ENCODE measurements at places on chromosomes 11 and 22.

GRCh38 chr11:2812371-2812991 is 73.1 kb downstream of the CDKN1C start:
- no peak for DNase-seq

DNA sequence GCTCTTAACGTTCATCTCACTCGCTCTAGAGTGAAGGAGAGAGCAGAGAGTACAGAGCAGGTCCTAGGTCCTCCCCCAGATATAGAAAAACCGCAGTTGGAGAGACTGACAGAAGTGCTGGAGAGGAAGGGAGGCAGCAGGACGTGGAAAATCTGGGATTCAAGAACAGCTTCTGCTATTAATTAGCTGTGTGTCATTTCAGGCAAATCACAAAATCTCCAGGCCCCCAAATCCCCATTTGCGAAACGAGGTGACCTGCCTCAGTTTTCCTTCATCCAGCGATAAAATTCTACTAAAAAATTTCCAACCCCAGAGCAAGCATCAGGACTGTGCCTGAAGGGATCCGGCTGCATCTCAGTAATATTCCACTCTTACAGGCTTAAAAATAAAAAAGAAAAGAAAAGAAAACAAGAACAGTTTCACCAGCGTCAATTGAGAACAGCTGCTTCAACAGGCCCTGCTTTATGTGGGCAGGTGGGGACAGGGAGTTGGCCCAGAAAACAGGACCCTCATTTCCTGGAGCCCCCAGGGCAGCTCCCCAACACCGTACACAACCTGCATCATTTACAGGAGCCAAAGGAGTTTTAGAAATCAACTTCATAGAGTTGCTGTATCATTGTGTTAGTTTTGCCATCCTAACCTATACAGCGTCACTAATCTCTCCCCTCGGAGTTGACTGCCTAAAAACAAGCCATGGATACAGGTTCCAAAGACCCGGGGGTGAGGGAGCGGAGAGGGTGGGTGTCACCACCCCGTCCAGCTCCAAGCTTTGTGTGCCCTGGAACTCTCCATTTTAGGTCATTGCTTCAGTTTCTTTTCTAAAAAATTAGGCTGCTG is 2.3 kb upstream of the MALAT1 start:
- DNase-seq = no peak

DNA sequence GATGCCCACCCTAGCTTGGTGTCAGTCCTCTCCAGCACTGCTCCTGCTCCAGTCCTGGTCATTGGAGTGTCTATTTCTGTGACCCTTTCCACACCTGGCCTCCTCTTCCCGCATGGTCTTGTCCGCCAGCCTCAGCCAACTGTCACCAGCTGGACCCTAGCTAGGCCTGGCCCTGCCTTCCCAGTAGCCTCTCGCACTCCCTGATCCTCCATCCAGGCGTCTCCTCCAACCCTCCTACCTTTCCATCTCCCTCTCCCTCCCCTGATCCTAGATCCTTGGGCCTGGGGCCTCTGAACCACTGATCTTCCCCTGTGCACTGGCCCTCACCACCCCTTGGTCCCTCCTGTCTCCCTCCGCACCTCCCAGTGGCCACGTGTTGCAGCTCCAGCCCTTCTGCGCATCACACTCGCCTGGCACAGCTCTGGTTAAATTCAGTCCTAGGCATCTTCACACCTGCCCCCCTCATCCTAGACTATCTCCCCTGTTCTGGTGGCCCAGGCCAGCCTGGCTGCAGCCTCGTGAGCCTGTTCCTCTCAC is 9.9 kb downstream of the SYNGR1 start:
- DNase-seq = no peak

- no peak for DNase-seq
Measured at GRCh38 chr11:100689141-100689540, 2.1 kb downstream of the ARHGAP42 start.

DNA sequence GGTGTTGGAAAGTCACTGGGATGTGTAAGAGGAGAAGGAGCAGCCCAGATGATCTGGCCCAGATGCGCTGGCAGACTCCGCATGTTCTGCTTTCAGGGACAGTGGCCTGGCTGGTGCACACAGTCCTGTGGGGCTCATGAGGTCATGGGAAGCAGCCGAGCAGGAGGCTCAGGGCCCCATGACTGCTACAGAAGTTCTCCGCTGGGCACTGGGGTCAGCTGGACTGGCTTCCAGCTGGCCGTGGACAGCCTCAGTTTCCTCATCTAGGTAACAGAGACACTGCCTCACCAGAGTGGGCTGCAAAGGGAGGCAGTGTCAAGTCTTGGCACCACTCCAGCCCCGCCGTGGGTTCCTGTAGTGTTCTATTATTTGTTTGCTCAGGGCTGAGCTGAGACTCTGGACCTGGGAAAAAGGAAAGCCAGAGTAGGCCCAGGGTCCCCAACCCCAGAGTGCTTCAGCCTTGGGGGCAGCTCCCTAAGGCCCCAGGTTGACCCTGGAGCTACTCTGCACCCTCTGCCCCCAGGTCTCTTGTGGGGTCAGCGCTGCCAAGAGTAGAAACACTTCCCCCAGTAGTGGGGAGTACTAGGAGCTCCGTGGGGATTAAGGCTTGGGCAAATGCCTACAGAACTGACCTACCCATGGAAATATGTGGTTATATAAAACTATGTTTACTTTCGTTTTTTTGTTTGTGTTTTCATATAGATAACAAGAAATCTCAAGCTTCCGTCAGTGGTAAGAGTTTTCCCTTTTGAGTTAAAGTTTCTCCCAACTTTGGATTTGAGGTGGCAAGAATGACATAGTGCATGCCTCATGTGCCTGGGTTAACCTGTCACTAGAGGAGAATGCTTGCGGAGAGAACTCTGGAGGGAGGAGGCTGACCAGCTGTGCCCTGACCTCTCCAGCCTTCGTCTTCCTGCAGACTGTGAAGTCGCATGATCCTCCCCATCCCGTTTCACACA is 45.3 kb downstream of the MED15 start:
- no peak for DNase-seq

- no peak for DNase-seq
Measured at GRCh38 chr11:12276356-12276755, 101.0 kb upstream of the PARVA start.

DNA sequence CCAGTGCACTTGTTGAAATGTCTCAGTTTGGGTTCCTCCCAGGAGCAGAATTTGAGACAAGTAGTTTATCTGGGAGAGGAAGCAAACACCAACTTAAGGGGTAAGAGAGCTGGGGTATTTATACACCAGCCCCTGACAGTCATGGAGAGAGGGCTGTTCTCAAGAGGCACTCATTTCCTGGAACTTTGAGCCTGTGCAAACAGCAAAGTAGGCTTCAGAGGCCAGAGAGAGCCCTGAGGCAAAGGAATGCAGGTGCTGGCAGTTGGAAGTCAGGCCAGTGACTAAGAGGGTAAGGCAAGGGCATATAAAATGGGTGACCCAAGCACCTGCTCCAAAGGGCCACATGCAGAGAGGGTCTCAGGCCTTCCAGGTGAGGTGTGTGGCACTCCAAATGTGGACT is 16.1 kb downstream of the MS4A18 start:
- no peak for DNase-seq

DNA sequence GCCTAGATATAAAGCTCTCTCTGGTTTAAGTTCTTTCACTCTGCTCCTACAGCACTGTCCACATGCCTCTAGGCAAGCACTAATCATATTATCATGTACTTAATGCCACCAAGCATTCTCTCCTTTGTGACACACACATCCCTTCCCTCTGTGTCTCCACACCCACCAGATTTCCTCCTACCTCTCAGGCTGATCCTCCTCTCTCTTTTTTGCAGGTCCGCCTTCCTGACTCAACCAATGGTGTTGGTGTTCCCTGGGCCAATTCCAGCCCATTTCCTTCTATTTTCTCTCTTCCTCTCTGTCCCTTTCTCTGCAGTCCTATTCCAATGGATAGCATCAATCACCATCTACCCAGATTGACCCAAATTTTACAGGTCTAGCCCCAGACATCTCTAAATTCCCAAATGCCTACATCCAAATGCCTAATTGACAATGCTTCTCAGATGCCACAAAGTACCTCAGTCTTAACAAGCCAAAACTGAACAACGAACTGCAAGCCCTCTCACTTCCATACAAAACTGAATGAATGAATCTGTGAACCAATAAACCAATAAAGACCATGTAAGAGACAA is 504 bp upstream of the ZNF215 start:
- no peak for DNase-seq

DNA sequence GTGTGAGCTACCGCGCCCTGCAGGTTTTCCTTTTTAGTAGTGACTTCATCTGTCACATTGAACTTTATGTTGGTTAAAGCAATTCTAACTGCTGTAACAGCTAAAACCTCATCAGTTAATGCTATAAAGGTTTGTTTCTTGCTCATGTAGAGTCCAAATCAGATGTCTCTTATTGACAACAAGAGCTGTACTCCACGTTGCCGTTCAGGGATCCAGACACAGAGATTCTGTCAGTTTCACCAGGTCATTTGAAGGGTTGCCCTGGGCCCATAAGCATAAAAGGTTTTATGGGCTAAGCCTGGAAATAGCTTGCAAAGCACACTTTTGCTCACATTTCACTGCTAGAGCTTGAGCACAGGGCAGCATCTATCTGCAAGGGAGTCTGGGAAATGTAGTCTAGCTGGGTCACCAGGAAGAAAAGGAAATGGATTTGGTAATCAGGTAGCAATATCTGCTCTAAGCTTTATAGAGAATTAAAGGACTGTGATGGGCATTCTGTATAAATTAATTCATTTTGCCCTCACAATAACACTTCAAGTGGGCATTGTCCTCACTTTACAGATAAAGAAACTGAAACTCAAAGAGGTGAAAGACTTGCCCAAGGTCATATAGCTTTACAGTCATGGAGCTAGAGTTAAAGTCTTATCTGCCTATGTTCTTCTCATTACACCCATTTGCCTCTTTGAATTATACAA is 25.2 kb upstream of the PTPRJ start:
- no peak for DNase-seq

DNA sequence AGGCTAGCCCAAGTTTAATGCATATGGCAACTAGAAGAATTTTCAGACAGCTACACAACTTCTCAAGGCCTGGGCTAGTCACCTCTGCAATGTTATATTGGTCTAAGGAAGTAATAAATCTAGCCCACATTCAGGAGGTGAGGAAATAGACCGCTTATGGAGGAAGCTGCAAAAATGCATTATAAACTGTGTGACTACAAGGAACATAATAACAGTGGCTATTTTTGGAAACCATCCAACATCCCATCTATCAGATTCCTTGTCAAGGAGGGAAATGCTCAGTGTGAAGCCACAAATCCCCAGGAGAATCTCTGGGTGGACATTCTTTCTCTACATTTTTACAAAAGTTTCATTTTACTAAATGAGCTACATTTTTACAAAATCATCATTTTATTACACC is 76.1 kb downstream of the BBOX1 start:
- no peak for DNase-seq

- DNase-seq = no peak
Measured at GRCh38 chr22:47476231-47476630, 713.8 kb downstream of the TBC1D22A start.

DNA sequence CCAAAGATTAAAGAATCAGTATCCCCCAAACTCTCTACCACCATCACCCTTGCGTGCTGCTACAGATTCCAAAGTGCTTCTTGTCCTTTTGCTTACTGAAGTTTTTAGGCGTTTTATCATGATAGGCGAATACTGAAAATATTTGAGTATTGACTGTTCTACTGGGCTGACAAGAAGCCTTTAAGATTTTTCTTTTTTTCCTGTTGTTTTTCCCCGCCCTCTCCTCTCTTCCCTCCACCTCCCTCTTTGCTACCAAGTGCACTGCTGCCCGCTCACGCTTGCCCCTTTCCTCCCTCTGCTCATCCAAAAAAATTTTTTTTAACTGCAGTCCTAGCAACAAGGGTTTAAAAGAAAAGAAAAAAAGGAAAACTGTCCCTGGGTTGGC is 679 bp downstream of the SPCS2 start:
- DNase-seq = no peak

DNA sequence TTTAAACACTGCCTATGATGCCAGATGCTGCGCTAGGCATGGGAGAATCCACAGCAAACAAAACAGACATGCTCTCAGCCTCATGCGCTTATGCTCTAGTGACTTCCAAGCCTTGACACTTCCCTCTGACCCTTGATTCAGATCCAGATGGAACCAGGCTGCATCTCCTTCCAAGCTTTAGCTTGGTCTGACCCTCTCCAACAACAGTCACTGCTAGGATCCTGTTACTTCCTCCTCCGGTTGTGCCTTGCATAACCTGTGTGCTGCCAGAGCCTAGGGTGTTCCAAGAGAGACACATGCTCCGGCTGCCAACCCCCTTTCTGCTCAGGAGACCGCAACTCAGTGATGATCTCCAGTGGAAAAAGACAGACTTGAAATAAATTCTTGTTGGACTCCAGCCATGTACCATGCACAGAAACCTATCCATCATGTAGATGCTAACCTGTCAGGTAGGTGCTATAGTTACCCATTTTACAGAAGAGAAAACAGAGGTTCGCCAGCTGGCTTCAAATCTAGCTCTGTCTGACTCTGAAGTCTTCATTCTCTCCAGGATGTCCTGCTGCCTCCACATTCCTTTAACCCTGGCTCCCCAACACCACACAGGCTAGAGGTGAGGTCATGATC is 136.3 kb upstream of the TEAD1 start:
- DNase-seq = no peak

GRCh38 chr11:1899090-1899489 is 7.4 kb upstream of the PRR33 start:
- no peak for DNase-seq

DNA sequence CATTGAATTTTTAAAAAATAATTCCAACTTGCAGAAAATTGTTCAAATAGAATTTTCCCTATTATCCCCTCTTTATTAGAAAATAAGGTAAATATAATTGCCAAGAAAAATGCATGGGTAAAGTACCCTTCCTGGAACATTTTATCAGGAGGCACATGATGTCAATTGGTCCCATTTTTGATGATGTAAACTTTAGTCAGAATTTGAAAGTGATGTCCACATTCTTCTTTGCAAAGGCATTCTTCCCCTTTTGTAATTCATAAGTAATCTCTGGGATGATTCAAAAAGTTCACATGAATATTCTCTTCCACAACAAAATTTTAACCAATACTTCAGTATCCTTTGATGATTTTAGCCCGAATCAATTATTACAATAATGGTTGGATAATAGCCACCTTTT is 86.9 kb upstream of the ANO3 start:
- DNase-seq = no peak

DNA sequence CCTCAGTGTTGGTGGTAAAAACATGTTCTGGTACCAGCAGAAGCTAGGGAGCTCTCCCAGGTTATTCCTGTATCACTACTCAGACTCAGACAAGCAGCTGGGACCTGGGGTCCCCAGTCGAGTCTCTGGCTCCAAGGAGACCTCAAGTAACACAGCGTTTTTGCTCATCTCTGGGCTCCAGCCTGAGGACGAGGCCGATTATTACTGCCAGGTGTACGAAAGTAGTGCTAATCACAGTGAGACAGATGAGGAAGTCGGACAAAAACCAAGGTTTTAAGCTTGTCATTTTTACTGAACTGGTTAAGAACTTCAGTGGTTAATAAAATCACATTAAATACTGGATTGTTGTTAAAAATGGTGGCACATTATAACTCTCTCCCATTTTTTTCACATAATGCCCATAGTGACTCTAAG is 42.6 kb upstream of the VPREB1 start:
- DNase-seq = no peak

- no peak for DNase-seq
Measured at GRCh38 chr11:2573240-2574042, 126.4 kb downstream of the KCNQ1OT1 start.

GRCh38 chr11:21564833-21565682 is 627.8 kb upstream of the ANO5 start:
- no peak for DNase-seq

GRCh38 chr11:118646393-118646792 is 33.1 kb downstream of the TREH start:
- DNase-seq = no peak
